Esophagus squamous epithelium (tissue), 5 donors: ENCODE measurements at places on chromosomes 4 and X.

GRCh38 chrX:118025226-118025625, 91.4 kb downstream of the KLHL13 start:
- DNase-seq: no peak

DNA sequence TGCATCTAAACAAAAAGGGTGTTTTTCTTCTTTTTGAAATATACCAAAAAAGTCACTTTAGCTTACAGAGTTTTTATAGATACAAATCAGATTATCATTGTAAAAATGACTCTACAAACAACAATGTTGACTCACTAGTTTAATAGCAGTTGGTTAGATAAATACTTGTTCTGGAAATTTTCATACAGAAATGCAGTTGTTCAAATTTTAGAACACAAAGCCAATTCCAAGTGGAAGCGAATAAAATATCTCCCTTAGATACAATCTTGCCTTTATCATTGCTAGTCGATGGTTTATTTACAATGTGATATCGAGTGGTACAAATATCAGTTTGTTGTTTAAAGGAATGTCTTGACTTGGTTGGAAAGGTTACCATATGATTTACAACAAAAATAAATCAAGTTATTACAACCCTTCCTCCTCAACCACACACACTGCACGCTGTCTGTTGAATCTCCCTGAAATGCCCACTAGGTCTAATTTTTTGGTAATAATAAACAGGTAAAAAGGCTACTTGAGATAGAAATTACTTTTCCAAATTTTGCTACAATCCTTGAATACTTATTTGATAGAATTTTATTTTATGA, 114.8 kb downstream of the CDS1 start:
- no peak for DNase-seq

DNA sequence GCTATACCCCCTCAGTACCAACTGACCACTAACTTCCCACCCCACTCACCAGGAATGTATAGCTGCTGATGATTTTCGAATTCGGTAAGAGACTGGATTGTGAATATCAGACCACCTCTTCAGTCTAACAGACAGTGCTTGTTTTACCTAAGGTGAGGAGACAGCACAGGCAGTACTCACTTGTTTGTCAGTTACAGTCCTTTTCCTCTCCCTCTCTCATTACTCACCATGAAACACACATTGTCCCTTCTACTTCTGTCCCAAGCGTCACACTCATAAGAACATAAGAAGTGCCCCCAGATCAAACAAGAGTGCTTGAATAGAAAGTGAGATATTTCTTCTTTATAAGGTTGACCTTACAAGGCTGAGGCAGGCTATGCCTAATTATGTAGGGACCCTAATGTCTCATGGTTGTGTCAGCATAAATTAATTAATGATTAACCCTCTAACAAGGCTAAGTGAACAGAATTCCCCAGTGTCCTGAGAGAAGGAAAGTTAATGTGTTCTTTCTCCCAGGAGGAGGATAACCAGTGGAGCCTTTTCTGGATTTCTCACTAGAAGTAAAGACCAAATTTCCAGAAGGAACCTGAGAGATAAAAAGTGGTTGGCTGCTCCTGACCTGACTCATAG, 32.2 kb downstream of the ZCCHC12 start:
- DNase-seq: no peak

- DNase-seq: no peak
Measured at GRCh38 chr4:80532674-80533333, 197.3 kb downstream of the CFAP299 start.

DNA sequence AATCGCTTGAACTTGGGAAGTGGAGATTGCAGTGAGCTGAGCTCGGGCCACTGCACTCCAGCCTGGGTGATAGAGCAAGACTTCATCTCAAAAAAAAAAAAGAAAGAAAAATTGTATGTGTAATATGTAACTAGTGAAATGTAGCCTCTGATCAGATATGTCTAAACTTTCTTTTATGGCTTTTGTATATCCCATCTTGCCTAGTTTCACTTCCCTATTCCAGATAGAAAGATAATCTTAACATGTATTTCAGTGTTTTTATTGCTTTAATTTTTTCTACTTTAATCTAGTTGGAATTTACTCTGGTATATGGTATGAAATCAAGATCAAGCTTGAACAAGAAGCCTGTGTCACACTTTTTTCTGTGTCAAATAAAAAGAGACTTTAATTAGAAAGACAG, 1.9 kb upstream of the ZNF41 start:
- no peak for DNase-seq

DNA sequence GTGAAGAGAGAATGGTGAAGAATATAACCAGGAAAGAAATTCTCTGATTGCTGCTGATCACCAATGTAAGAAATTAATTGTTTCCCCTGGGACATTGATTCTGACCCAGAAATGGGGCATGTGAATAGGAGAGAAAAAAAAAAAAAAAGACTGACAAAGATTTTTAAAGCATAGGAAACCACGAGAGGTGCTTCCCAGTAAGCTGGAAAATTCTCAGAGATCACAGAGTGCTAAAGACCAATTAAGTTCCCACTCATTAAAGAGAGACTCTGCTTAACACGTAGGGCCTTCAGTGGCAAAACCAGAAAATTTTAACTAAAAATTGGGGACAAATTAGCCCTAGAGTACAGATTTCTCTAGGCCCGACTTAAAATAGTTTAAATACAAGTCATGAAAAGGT, 604.4 kb downstream of the ARAP2 start:
- no peak for DNase-seq

DNA sequence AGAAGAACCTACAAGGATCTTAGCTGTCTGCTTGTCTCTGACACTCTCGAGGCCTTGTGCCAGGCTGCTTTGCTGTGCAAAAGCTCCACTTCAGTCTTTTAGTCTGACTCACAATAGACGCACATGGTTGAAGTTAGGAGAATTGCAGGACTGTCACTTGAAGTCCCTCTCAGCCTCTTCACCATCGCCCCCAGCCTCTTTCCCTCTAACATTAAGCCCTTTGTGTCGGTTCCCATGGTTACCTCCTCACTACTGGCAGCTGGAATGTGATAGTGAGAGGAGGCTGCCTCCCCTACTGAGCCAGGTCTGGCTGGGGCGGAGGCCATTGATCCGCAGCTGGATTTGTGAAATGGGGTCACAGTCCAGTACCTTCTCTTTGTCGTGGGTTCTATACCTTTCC, 201.8 kb downstream of the SOWAHB start:
- no peak for DNase-seq

DNA sequence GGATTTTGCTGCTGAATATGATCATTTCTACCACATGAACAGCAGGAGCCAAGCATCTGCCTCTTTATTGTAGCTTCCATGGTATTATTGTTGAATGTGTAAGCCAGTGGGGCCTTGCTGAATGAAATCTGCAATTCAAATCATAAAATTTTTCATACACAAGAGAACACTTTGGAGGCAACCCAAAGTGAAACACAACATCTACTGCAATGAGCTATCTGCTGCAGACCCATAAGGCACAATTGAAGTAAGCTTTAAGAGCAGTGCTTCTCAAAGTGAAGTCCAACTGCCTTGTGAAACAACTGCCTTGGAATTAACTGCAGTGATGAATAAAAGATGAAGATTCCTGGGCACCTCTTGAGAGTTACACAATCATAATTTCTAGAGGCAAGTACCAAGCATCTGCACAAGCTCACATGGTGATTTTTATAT, 626.3 kb upstream of the INTU start:
- DNase-seq: no peak

DNA sequence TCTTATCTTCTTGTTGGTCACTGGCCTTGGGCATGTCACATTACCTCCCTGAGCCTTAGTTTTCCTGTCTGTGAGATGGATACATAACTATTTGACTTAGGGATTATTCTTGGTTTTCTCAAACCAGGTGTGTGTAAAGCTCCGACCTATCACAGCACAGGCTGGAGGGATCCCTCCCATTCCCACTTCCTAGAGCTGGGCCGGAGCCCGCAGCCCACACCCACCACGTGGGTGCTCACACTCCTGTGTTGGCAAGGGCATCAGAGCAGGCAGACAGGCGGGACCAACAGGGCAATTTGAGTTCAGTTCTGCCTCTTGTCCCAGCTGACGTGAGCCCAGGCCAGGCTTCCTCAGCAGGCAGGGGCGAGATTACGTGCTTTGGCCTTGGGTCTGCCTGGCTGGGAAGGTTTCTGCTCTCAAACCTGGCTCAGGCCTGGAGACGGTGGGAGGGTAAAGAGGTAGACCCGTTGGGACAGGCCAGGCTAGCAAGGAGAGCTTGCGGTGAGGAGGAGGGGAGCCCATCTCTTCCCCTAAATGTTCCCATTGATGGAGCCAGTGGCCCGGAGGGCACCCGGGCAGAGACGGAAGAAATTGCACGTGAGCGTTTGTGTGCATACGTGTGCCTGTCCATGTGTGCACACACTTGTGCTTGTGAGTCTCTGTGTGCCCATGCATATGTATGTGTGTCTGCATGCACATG, 734 bp upstream of the SH3TC1 start:
- DNase-seq: no peak

GRCh38 chr4:184953421-184953945, 64.8 kb upstream of the HELT start:
- DNase-seq: no peak

GRCh38 chrX:112803060-112803459, 37.6 kb downstream of the AMOT start:
- no peak for DNase-seq

DNA sequence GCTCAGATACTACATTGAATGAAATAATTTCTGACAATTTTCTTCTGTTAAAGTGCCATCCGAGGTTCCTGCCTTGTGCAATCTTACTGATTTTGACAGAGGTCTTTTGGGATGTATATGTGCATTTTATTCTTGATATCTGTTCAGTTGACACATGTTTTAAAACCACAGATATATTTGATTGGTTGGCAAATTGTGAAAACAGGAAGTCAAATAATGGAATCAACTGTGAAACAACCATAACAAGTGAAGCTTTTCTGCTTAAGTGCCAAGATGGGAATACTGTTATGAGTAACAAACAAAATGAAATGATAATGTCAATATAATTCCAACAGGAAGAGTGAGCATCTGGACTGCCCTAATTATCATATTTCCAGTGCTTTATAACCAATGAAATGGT, 84.9 kb upstream of the TET2 start:
- DNase-seq: no peak

DNA sequence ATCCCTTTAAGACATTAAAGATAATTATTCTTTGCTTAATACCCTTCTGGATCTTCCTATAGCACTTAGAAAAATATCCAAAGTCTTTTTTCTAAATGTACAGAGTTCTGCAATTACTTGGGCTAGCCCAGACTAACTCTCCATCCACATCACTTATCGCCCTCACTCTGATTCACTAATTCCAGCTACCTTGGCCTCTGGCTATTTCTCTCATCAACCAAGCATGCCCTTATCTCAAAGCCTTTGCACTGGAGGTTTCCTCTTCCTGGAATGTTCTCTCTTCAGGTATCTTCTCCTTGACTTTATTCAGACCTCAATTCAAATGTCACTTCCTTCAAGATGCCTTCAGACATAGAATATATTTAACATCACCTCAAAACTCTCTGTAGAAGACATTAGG, 345.1 kb upstream of the SMIM31 start:
- no peak for DNase-seq

DNA sequence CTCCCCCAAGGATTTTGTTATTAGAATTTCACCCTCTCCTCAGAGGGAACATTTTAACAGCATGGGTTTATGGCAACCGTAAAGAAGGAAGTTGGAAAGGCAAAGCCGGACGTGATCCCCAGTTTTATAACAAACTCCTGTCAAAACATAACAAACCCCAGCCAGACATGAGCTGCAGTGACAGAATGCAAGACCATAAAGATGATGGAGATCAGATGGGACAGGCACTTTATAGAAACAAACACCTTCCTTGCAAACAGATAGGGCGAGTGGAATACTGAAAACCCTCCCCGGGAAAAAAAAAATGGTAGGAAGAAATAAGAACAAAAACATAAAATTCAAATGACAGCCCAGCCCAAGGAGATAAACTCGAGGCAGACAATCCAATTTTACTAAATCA, 281.4 kb downstream of the LDB2 start:
- DNase-seq: no peak
